ENCODE measurements at places on chromosomes 6 and 20.

- DNase-seq = no peak
Observed at GRCh38 chr20:62765432-62766070, 30.7 kb upstream of the MRGBP start.

GRCh38 chr6:40996591-40997233, 42.3 kb downstream of the UNC5CL start:
- DNase-seq = no peak

DNA sequence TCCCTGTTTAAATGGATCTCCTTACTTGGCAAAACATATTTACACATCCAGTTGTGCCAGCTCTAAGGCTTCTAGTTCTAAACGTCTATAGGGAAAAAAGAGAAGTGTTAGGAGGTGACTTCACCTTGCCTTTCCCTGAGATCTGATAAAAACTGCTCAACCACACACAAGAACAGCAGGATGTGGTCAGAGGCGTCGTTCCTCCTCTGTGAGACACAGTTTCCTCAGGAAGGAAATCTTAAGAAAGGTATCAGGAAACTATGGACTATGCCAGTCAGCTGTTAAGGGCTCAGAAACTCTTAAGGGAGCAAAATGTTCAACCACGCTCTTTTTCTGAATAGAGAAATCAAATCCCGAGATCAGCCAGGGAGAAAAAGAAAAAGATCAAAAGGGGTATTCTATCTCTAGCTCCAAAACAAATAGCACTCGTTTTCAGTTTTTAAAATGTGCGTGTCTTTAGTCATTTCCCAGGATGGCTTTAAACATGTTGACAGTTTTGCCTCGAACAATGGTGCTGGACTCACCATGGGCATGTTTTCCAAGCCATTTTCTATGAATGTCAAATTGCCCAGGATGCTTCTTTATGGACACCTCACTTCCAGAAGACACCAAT, 154.5 kb downstream of the HACE1 start:
- no peak for DNase-seq

DNA sequence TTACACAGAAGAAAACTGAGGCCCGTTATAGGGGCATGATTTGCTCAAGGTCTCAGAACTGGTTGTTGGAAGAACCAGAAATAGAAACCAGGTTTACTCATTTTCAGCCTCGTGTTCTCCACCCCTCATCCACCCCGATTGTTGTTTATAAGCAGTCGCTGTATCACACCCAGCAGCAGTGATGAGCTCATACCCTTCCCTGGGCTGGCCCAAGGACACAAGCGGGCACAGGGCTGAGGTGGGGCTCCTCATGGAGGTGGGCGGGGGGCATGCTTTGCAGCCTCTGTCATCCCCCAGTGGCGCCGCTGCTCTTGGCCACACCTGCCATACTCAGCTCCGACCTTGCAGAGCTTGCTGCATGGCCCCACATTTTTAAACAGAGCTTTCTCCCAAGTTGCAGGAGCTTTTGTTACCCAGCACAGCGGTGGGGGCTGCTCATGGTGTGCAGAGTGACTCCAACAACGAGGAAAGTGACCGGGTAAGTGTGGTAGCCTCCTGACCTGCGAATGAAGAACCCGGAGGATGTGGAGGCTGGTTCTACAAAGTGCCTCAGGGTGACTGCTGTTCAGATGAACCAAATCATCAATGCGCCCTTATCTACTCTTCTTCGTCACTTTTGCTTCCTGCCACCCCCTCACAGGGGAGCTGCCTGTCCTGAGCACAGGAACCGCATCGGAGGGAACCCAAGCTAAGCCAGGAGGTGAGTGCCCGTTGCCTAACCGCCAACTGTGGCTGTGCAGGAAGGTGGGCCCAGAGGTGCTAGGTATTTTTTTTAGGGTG, 43.6 kb upstream of the NKX2-2 start:
- DNase-seq = no peak

DNA sequence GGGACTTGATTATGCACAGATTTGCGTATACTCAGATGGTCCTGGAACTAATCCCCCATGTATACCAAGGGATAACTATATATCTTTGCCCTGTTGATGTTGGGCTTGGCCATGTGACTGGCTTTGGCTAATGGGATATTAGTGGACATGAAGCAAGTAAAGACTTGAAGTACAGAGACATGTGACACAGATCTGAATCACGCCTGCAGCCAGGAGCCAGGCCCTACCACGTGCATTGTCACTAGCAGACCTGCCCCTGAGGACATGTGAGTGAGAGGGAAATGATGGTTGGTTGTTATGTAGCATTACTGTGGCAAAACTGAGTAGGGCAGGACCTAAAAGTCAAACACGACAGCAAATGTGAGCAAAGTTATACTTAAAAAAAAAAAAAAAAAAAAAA, 155.7 kb downstream of the AKAP7 start:
- no peak for DNase-seq

- no peak for DNase-seq
Observed at GRCh38 chr6:15793826-15794225, 131.0 kb upstream of the DTNBP1 start.

- no peak for DNase-seq
Observed at GRCh38 chr6:123598011-123598410, 38.7 kb downstream of the TRDN start.

- DNase-seq = no peak
Observed at GRCh38 chr6:116877743-116878142, 701 bp downstream of the RFX6 start.

GRCh38 chr6:81387163-81387562, 365.3 kb downstream of the TENT5A start:
- DNase-seq = no peak

- DNase-seq = no peak
Observed at GRCh38 chr6:40312213-40313015, 274.8 kb downstream of the LRFN2 start.

All from SHP77 (cell line).